RPMI8226 (cell line): ENCODE measurements at places on chromosomes 6 and 20.

GRCh38 chr6:3489961-3490624 is 33.2 kb upstream of the SLC22A23 start:
- no peak for DNase-seq

DNA sequence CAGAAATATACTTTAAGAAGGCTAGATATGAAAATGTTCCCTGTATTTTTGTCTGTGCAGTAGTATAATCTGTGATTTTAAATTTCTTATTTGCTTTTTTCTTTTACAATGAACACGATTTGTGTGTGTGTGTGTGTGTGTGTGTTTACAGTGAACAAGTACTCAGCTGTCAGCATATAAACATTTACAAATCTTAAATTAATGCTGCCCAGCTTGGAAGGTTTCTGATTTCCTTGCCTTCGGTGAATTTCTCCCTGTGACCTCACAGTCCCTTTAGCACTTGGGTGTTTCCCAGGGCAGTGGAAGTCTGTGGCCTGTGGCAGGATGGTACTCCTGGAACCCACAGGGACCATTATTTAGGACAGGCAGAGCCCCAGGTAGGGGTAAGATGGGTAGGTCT is 37.6 kb downstream of the TXLNB start:
- no peak for DNase-seq

GRCh38 chr6:30880698-30881252 is 3.5 kb upstream of the DDR1 start:
- DNase-seq = no peak

DNA sequence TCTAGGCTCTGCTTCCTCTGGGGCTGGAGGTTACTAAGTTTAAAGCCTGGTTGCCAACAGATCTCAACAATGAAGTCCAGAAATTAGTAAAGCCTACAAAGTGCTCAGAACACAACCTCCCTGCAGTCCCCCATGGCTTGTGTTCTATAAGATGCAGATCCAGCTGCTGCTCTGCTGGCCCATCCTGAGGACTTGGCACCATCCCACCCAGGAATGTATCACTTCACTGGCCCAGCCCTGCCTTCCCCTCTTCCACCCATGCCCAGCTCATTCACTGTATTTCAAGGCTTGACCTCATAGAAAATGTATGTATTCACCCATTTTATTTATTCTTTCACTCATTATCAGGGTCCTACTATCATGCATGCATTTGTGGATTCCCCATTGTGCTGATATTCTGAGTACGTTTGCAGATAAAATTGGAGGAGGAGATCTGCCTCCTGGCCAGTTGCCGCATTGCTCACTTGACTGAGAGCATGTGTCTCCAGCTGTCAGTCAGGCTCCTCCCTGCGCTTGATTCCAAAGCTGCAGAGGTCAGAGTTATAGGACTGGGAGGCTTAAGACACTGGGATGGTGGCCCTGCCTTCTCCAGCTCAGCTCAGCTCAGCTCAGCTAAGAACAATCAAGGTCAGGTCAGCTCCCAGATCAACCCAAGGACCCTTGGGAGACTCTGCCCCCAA is 104.8 kb downstream of the MAFB start:
- DNase-seq = no peak

- no peak for DNase-seq
These were observed 140.3 kb upstream of the LAMP5 start for GRCh38 chr20:9374072-9374471.

DNA sequence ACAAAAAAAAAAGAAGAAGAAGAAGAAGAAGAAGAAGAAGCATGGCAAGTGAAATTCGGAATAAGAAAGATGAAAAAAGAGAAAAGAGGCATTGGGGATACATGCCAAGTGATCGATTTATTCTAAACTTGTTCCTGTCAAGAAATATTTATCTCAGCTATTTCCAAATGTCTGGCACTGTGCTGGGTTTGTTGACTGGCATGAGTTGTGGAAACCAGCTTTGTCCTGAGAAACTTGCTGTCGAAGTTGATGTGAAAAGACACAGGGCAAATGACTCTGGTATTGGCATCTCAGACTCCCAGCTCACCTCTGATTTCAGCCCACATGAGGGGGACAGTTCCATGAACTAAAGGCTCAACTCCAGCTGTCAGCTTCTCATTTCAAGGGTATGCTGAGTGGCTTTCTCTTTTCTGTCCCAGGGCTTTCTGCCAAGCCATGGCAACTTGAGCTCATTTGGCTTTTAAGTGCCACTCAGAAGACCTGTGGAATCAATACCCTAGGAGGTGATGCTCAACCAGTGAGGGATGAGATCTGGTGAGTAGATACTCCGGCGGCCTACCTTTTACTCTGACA is 253.3 kb upstream of the JAG1 start:
- no peak for DNase-seq

DNA sequence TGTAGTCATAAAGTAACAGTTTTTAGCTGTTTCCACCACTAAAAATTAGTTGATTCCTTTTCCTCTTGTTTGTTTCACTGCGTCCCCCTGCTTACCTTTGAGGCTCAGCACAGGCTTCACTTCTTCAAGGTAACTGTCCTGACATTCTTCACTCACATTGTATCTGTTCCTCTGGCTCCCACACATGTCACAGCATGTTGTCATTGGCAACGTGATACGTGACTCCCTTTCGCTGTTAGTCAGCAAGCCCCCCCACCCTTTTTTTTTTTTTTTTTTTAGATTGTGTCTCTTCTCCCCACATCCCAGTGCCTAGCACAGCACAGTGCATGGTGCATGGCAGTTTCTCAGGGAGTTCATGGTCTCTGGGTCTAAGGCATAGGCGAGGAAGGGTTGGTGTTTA is 13.3 kb downstream of the VAPB start:
- no peak for DNase-seq

DNA sequence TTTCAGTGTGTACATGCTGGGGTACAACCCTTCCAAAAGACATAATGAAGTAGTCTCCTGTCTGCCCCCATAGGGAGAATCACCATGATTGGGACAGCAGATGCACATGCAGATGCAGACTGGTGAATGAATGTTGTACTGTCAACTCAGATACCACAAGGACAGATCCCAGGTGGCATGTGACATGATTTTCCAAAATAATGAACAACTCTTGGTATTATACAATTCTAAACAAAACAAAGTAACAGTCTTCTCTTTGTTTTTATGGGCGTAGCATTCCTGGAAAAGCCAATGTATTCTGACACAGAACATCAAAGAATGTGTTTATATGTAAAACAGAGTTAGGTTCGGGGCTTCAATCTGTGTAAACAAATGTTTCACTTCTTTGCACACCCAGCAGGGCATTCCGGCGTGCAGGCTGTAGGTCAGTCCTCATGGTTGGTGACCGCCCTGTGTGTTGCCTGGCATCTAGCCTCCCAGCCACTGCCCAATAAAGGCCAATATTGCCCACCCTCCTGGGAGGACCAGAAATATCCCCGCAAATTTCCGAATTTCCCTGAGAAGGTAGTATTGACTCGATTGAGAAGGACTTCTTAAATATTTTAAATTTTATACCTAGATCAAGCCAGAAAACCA is 127.7 kb downstream of the KLHL32 start:
- DNase-seq = no peak

DNA sequence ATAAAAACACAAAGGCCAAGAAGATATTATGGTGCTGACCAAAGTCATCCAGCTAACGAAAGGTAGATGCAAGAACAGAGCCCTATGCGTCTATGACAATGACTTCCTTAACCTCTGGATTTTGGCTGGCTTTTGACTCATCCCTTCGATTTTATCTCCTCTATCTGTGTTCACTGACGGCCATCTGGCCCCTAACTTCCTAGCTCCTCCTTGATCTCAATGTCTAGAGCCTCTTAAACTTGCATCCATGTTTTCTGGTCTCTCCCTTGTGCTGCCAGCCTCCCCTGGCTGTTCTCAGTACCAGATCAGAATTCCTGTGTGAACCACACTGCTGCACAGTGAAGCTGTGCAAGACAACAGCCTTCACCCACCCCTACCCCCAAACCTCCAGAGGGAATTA is 452.9 kb downstream of the UTRN start:
- DNase-seq = no peak

DNA sequence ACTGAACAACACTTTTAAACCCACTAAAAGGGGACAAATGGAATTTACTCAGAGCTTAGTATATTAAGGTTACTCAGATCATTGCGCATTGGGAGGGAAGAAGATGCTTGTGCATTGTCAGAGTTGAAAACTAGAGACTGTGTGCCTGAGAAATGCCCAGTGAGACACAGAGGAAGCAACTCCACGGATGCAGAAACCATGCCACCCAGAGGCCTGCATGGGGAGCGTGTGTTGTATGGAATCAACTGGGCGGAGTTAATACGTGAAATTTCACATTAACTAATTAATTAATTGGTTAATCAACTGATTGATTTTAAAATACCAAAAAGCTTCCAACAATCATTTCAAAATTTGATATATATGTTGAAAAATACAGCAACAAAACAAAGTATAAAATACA is 391.6 kb downstream of the PLCB1 start:
- DNase-seq = no peak

GRCh38 chr20:10169752-10170151 is 48.9 kb upstream of the SNAP25 start:
- DNase-seq = no peak

- DNase-seq = no peak
These were observed 37.5 kb upstream of the REV3L start for GRCh38 chr6:111520524-111520923.

- peak; percentile 66 for DNase-seq
These were observed 30.1 kb downstream of the RIMS4 start for GRCh38 chr20:44780226-44780625.

- DNase-seq = no peak
These were observed 10.6 kb downstream of the PNPLA1 start for GRCh38 chr6:36280467-36280866.

- DNase-seq = no peak
These were observed 25.2 kb downstream of the RFPL4B start for GRCh38 chr6:112372226-112372806.

- no peak for DNase-seq
These were observed 74.8 kb downstream of the PHACTR1 start for GRCh38 chr6:12791371-12791770.

- DNase-seq = no peak
These were observed 29.0 kb upstream of the PTCHD4 start for GRCh38 chr6:48139818-48140614.

GRCh38 chr20:63328026-63328700 is 33.0 kb downstream of the CHRNA4 start:
- DNase-seq = peak; percentile 22

DNA sequence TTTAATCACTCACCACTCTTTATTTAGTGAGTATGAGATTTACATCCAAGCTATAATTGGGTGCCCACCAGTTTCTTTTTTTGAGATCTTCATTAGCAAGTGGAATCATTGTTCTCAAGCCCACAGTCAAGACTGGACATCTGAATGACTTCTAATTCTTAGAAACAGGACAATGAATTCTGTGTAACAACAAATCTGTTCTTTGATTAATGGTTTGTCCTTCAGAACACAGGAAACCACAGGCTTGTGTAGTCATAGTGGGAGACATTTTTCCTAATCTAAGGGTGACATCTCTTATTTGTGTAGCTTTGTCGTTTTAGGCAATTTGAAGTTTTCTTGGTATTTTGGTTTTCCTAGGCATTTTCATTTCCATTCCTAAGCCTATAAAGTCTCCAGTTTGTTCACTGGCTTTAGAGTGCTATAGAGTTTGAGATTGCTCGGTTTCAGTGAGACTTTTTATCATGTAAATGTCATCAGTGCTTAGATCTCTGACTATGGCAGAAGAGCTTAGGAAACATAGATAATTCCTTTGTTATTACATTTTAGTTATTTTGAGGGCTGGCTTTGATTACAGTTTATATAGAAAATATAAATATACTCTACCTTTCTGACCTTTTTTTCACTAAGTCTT is 903.9 kb upstream of the MAP3K7 start:
- no peak for DNase-seq

GRCh38 chr20:17304774-17305173 is 77.9 kb downstream of the PCSK2 start:
- DNase-seq = no peak

GRCh38 chr6:13694562-13694961 is 17.1 kb downstream of the RANBP9 start:
- DNase-seq = no peak

DNA sequence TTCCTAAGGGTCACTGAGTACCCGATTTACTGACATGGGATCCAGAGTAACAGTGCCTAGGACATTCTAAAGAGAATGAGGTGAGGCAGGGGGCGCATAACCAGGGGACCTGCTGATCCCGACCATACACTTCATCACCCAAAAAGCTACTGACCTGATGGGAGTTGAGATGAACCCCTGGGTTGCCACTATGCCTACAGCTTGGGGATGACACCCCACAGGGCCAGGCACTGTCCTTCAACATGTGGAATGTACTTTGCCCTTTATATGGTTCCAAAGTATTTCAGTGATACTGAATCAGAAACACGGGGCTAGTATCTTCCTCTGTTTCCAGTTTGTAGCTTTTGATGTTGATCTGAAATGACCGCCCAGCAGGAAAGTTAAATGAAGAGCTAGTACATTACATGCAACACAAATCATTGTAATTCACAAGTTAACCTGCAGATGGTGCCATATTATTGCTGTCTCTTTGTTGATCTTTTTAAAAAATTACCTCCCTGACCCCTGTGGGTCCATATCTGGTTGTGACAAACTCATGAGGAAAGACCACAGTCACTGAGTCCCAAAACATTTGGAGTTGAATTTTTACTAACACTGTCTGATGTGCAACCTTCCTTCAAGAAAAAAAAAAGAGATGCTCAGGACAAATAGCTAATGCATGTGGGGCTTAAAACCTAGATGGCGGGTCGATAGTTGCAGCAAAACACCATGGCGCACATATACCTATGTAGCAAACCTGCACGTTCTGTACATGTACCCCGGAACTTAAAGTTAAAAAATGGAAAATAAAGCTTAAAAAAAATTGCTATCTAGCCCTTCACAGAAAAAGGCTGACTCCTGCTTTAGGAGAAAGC is 42.7 kb upstream of the GCNT2 start:
- DNase-seq = peak; percentile 62

DNA sequence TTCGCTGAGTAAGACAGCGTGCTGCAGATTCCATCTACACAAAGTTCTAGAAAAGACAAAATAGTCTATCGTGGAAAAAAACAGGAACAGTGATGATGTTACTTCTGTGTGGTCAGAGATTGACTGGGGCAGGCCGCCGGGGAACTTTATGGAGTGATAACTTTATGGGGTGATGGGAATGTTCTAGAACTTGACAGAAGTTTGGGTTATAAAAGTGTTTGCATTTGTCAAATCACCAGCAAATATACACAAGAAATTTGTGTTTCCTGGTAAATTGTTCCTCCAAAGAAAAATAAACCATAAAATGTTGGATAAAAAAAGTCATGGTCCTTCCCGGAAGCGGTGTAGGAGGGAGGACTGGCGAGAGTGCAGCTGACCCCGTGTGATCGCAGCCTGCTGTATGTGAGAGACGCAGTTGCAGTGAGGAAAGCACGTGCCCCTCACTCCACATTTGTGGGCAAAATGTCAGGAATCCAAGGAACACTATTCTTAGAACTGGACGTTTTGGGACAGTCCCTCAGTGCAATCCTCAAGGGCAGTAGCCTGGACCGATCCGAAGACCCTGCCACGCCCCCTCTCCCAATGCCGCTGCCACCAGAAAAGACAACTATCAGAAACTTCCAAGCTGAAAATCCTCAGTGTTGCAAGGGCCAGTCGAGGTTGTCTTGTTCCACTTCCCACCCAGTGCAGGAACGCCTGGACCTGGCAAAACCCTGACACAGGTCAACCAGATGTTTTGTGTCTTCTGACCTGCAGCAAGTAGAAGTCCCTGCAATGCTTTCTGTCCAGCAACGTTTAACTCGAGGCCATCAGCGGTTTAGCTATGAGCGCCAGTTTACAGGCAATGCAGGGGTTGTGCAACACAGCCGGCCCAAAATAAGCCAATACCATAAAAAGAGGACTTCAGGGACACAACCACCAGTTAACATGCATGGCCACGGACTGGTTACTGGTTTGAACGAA is 80.5 kb upstream of the QKI start:
- DNase-seq = no peak
